ENCODE measurements at places on chromosomes 4 and X.

- no peak for DNase-seq
These were observed 41.5 kb upstream of the SMIM10 start for GRCh38 chrX:134949271-134949670.

- DNase-seq, result no peak
These were observed 84.0 kb downstream of the PHKA2 start for GRCh38 chrX:18899796-18900380.

DNA sequence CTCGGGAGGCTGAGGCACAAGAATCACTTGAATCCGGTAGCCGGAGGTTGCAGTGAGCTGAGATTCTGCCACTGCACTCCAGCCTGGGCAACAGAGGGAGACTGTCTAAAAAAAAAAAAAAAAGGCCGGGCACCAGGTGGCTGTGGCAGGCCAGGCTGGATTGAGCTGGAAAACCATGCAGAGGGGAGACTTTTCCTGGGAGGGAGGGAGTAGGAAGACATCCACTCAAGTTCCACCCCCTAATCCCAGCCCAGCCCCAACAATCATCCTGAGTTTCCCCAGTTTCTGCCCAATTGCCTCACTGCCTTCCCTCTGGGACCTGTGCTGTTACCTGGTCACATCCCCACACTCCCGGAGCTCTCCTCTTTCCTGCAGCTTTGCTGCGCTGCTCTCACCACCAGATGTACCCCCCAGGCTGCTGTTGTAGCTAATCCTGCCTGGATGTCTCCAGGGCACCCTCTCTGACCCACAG lies 9.0 kb upstream of the TSPYL2 start:
- no peak for DNase-seq

GRCh38 chrX:85828771-85829170 lies 218.6 kb downstream of the CHM start:
- DNase-seq, result no peak

GRCh38 chr4:140363051-140363450 lies 10.4 kb upstream of the SCOC start:
- DNase-seq, result no peak

DNA sequence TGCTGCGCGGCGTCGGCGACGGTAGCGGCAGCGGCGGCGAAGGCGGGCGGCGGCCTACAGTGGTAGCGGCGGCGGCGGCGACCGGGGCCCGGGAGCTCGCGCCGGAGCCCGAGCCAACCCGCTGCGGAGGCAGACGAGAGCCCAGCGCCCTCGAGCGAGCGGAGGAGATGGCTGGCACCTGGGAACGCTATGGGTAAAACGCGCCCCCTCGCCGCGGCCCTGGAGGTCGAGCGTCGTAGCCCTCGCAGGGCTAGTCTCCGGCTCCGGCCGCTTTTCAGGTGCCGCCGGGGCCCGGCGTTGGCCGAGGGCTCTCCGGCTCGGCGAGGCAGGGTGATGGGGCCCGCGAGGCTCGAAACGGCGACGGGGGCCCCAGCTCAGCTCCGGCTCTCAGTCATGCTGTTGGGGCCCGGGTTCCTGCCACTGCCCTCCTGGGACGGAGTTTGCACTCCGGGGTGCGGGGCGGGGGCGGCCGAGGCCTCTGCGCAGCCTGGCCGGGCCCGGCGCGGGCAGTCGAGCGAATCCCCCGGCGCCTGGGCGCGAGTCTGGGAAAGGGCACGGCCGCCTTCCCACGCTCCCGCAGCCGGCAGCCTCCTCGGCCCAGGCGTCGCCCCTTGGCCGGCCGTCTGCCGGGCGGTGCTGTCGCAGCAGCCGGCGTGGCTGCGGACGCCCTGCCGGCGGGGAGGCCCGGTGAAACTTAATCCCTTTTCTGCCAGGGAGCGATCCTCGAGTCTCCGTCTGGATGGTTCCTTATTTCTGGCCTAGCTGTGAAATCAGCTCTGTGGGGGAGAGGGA lies 768 bp downstream of the MID2 start:
- peak; percentile 63 for DNase-seq

- no peak for DNase-seq
These were observed 22.0 kb upstream of the PPARGC1A start for GRCh38 chr4:23911675-23912455.

DNA sequence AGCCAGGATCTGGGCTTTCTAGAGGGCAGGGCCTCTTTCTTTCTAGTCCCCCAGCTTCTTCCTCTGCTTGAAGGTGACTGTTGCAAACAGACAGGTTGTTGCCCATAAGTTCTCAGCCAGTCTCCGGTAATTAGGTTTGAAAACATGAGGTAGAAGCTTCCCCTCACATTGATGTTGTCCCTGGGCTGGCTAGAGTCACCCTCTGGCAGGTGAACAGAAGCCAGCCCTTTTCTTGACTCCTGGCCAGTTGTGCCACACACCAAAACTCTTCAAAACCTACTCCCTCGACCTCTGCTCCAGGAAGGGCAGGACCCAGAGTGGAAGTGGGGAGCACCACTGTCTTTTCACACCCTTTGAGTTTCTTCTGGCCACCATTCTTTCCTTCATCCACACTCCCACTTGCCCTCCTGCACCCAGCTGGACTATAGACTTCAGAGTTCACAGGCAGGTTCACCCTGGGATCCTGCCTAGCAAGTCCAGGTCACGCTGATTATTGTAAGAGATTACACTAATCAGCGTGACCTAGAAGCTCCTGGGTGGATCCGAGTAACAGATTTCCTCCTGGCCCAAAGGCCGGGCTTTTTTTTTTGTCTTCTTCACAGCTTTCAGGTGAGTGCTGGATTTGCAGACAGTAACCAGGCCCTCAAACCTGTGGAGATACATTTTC lies 37.4 kb upstream of the ARHGAP6 start:
- no peak for DNase-seq
